Activated T-helper 1 cell treated with anti-CD3 and anti-CD28 coated beads, Interleukin-2, amount 50 U/mL, for 16 hours (primary cell): ENCODE measurements at places on chromosomes 11 and 22.

DNA sequence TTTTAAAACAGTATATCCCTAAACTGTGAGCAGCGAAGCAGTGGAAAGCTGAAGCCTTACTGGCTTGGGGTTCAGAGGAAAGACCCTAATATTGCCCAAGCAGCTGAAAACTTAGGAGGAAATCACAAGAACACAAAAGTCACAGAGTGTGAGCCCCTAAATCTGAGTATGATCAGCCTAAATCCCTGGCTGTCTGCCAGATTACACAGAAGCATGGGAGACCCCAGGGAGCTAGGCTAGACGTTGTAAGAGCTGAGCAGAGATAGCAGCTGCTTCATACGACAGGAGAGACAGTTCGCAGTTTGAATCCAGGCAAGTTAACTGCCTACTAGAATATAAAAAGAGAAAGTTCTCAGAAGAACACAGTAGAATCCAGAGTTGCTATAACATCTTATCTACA is 81.2 kb downstream of the PACS1 start:
- no peak for DNase-seq

DNA sequence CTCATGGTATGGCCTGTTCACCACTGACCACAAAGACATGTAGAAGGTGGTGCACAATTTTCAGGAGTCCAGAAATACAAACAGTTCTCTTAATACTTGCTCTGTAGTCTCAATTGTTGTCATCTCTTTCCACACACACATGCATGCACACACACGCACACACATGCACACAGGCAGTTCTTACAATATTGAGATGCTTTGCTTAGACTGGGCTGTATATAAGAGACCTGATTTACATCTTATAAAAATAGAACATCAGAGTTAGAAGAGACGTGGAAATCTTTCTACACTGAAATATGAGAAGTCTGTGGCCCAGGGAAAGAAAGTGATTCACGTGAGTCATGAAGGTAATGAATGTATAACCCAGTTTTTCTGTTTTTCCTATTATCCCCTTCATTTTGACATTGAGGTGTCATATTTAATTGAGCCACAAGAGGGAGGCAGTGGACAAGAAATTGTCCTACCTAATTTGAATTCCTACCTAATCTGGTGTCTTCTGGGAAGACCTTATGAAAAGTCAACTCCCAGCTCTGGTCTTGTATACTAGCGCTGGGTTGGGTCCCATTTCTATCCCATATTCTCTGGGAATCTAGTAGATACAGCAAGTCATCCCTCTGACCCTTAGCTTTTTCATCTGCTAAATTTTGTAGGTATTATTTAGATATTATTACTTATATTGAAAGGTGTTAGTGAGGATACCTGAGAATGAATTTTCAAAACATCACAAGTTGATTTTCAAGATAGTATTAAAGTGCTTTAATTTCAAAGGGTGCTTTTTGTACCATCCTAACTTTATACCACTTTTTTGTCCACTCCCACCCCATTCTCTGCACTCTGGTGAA is 14.9 kb upstream of the MS4A4A start:
- DNase-seq: no peak

- DNase-seq: no peak
Observed at GRCh38 chr11:118679483-118679882, at the start of gene TREH. TSS of gene TREH (minus strand) at chr11:118679650. CDS start at chr11:118679627, 23 bp downstream.

- no peak for DNase-seq
Observed at GRCh38 chr11:127066401-127067090, 66.0 kb upstream of the KIRREL3 start.

- DNase-seq: peak; percentile 43
Observed at GRCh38 chr11:46119352-46120216, 1.7 kb downstream of the PHF21A start.

DNA sequence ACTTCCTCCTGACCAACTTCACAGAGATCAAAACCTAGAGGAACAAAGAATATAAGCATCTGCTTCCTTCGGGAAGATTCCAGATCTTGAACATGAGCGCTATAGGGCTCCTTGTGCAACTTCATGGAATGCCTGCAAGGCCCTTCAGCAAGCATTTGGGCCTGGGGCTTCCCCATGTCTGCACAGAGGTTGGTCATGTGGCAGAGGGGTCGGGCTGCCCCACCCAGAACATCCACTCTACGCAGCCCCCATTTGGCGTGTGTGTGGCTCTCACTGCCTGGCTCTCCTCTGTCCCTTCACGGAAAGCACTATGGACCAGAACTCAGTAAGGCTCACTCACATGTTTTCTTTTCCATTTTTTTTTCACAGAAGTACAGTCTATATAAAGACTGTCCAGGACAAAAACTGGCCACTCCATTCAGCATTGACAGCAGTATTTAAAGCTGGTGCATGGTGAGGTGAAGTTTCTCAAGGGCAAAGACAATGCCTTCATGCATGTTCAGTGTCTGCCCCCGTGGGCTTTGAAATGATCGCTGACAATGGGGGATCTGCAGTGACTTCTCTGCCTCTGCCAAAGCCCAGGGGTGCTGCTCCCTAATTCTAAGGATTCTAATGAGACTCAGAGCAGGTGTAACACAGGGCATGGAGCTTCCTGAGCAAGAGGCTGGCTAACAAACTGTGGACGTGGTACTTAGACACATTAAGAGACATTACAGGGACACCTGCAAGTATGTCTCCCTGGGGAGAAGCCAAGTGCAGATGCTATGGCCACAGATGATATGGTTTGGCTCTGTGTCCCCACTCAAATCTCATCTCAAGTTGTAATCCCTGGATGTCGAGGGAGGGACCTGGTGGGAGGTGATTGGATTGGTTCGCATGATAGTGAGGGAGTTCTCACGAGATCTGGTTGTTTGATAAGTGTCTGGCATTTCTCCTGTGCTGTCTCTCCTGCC is 66.5 kb upstream of the PITPNB start:
- DNase-seq: no peak
